ENCODE measurements at places on chromosomes 1 and 21. TPM values are rescaled to one million over a fixed set of nuclear protein-coding genes. Genes with fewer than 3 reads are reported as not detected.

The VAV3 gene
- total RNA-seq, result 0.98 TPM

The ALX3 gene
- not detected for total RNA-seq

DNA sequence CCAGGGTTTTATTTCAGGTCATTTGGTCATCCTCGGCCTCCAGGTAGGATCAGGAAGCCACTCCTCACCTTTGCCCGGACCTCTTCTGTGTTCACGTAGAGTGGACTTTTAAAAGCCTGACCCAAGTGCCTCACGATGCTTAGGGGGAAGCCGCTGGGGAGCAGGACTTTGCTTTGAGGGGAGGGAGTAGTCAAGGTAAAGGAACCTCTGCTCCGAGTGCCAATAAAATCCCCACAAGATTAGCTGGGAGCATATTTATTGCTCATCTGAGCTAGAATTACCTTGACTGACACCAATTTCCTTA, 603 bp upstream of the DHRS3 start:
- DNase-seq, result no peak

DNA sequence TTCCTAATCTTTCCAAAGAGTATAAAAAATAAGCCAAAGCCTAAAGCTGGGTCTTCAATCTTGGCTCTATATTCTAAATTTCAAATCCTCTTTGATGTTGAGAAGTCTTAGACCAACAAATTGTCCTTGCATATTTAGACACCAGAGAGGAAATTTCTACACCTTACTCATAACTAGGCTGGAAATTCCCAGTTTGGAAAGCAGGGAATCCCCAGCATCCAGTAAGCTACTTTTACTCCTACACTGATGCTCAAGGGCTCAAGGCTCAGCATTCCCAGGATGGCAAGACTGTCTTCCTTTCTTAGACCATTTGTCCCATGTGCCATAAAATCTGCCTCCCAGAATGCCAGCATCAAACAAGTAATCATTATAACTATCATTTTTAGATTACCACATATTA, 28.3 kb downstream of the PRDX6 start:
- DNase-seq, result no peak

DNA sequence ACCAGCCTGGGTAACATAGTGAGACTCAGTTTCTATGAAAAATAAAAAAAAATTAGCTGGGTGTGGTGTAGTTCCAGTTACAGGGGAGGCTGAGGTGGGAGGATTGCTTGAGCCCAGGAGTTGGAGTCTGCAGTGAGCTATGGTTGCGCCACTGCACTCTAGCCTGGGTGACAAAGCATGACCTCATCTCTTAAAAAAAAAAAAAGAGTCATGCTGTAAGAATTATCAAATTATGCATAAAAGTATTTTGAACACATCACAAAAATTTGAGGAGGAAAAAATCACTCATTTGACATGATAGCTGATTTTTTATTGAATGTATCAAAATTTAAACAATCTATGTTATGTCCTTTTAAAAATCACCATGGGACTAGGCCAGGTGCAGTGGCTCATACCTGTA, 17.8 kb downstream of the CCDC30 start:
- DNase-seq, result no peak

DNA sequence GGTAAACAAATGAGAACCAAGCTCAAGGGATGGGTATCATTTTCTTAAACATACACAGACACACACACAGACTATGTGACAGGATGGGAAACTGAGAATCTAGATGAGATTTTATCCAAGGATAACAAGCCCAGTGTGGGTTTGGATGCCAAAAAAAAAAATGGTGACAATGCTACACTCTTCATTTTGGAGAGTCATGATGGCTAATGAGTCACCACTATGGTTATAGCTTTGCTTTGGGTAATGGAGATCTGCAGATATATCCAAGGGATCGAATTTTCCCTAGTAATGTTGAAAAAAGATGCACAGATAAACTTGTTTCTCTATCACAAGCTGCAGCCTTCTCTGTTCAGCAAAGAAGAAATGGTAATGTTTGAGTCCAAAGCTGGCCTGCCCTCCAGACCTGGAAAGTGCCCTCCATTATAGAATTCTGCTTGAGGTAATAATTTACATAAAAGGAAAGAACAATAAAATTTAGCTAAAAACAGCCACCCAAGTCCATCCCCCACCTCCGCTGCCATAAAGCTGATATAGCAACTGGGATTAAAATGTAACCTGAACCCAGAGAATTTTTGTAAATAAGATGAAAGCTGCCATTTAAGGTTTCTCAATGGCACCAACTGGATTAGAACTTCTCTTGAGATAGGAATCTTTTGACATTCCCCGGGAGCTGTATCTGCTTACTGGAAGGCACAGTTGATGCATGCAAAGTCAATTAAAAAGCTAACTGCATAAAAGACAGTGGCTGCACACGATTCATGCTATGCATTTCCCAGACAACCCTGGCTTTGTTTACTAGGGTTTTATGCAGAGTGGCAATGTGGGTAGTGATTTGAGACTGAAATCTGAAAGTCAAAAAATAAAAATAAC, 395.2 kb upstream of the LYPLAL1 start:
- DNase-seq, result peak; percentile 54

- DNase-seq, result no peak
Measured at GRCh38 chr1:84348759-84349158, 47.3 kb downstream of the SAMD13 start.

The PTGS2 gene
- 7.9 TPM for total RNA-seq

The CSDE1 gene
- total RNA-seq, result 380 TPM

DNA sequence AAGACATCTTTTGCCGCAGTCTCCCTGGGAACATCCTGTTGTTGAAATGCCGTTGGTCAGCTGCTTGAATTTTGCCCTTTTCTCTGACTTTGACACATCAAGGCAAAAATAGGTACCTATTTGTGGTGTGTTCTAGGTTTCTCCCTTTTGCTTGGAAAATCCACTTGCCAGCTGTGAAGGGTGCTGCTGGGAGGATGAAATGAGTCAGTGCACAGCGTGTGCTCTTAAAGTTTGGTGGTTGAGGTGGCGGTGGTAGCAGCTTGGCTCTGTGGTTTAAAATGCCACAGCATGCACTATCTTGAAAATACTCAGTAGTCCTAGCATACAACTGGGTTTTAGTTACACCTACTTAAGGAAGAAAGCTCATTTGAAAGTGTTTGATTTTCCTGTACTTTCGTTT, 183.8 kb downstream of the DHRS3 start:
- DNase-seq, result peak; percentile 76

The EPB41 gene
- 44.9 TPM for total RNA-seq

- DNase-seq, result no peak
Measured at GRCh38 chr1:205263580-205264190, 35.9 kb downstream of the TMCC2 start.

GRCh38 chr1:3217979-3218679, 149.1 kb downstream of the PRDM16 start:
- no peak for DNase-seq

GRCh38 chr1:224897529-224898327, 31.7 kb upstream of the DNAH14 start:
- peak; percentile 7 for DNase-seq

GRCh38 chr1:246512635-246513034, 5.6 kb upstream of the SMYD3 start:
- DNase-seq, result no peak

GRCh38 chr1:67264899-67265298, 42.8 kb upstream of the IL12RB2 start:
- no peak for DNase-seq

- peak; percentile 42 for DNase-seq
Measured at GRCh38 chr1:172342584-172343239, 77.8 kb upstream of the C1orf105 start.

The CDC14A gene
- total RNA-seq, result 3.4 TPM

GRCh38 chr21:35050348-35051286, 1.5 kb upstream of the RUNX1 start:
- DNase-seq, result peak; percentile 24

The APOBEC4 gene
- total RNA-seq, result not detected

DNA sequence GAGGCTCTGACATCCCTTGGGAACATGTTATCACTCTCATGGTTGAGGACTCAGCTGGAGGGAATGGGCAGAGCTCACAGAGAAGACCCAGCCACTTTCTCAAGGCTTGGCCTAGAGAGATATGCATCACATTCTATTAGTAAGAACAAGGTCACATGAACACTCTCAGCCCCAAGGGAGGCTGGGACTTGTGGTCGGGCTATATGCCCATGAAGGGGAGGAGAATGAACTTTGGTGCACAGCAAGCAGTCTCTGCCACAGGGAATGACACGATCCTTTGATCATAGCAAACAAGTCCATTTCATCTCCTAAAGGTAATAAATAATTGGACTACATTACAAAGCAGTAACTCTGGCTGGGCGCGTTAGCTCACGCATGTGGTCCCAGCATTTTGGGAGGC, 105.7 kb downstream of the SYF2 start:
- DNase-seq, result no peak

The DIO1 gene
- total RNA-seq, result not detected

The AMY1B gene
- total RNA-seq, result not detected

The NAXE gene
- total RNA-seq, result 237 TPM

- no peak for DNase-seq
Measured at GRCh38 chr1:3373175-3373574, 81.3 kb upstream of the ARHGEF16 start.

DNA sequence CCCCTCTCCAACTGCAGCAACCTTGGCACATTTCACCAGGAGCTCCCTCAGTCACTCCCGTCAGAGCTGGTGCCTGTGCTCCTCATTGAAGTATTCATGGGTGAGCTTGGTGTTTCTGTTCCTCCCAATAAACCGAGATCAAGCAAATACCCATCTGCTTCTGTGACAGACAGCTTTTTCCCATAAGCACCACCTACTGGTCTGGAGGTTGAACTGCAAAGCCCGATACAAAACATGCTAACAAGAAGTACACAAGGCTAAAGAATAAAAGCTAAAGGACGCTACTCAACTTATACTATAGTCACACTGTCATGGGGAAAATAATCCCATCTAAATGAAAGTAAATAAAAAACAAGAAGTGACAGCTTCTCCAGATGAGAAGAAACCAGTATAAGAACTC, 111.9 kb upstream of the C21orf91 start:
- peak; percentile 7 for DNase-seq

DNA sequence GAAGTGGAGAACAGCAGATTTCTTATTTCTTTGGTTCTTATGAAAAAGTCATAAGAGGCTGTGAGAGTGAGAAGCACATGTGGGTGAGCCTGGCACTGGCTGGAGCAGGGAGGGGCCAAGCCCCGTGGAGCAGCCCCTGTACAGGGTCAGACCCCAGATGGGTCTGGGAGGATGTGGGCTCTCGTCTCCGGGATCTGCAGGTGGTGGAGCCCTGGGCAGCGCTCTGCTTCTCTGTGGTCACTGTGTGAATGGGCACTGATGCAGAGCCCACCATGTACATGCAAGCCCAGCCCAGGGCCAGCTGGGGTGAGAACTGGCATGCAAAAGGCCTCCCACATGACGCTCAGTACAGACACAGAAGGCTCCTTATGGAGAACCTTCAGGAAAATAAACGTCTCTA, 67.6 kb downstream of the SIM2 start:
- DNase-seq, result no peak

DNA sequence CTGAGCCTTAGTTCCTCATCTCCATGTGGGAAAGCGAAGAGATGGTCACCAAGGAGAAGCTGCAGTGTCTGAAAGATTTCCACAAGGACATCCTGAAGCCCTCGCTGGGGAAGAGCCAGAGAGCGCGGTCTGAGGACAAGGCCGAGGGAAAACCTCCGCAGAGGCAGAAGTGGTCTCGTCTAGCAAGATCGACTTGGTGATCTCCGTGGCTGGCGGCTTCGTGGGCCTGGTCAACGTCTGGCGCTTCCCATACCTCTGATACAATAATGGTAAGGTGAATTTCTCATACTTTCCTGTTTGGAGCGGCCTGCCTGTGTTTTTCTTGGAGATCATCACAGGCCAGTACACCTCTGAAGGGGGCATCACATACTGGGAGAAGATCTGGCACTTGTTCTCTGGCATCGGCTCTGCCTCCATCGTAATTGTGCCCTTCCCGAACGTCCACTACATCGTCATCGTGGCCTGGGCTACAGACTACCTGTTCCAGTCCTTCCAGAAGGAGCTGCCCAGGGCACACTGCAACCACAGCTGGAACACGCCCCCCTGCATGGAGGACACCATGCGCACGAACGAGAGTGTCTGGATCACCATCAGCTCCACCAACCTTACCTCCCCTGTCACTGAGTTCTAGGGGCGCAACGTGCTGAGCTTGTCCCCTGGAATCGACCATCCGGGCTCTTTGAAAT, 841.1 kb upstream of the TMPRSS15 start:
- no peak for DNase-seq

GRCh38 chr21:41098076-41098475, 69.9 kb upstream of the BACE2 start:
- no peak for DNase-seq

GRCh38 chr1:185549906-185550305, 184.3 kb upstream of the HMCN1 start:
- DNase-seq, result no peak

The HORMAD1 gene
- total RNA-seq, result not detected

The AQP10 gene
- total RNA-seq, result not detected

DNA sequence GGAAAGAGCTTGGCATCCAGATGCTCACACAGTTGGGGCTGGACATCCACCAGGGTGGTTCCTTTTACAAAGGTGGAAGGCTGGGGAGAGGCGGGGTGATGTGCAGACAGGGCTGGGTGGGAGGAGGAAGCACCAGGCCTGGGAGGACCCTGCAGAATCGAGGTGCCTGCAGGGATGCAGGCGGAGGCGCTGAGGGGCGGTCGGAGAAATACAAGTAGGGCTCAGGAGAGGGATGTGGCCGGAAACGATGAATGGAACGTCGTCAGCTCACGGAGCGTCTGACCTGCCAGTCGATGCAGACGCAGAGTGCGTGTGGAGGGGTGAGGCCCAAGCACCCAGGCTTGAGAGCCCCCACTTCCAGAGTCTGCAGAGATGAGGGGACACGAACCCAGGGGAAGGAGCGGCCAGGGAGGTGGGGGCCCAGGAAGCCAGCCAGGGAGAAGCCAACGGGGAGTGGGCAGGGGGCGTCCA, 63.4 kb downstream of the TRIM11 start:
- no peak for DNase-seq

The ADORA1 gene
- total RNA-seq, result 1.4 TPM

DNA sequence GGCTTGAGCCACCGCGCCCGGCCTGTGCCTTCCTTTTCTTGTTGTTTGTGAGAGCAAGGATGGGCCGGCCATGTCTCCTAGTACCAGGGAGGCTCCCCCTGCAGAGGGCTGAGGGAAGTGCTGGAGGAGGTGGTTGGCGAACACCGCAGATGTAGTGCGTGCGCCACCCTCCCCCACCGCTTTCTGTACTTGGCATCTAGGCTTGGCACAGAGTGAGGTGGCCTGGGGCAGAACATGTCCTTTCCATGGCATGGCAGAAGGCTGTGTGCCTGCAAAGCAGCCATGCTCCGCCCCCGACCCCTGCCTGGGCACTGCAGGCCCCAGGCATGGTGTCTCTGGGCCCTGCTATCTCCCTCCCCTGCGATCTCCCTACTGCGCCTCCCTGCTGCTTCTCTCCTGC, 30.7 kb downstream of the ALPL start:
- peak; percentile 57 for DNase-seq

DNA sequence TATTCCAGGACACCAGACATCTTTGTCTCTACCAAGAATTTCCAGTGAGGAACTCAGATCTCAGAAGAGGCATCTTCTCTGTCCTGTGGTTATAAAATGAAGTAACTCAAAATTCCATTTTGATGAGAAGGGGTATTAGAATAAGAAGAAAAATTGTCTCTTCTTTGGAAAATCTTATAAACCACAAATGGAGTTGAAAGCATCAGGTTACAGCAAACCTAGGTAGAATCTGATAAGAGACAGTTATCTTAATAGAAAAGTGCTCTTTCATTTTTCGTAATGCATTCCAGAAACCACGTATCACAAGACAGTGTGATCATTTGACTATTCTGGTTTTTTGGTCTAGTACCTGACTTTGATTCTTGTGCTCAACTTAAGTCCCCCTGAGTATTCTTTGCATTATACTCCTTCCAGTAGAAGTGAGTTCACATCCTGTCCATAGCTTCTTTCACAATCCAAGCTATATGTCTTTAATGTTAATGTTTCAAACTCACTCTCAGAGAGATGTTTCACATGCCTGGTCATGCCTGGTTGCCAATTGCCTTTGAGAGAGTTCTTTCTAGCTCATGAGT, 120.9 kb upstream of the PRDX6 start:
- DNase-seq, result no peak

Data from PC-3 (cell line).